Right lobe of liver (tissue), 6 donors: ENCODE measurements at places on chromosomes 13 and 19. TPM values are rescaled to one million over a fixed set of nuclear protein-coding genes. Genes with fewer than 3 reads are reported as not detected.

- no peak for DNase-seq
These were observed 126.8 kb upstream of the CACNA1A start for GRCh38 chr19:13633109-13633508.

DNA sequence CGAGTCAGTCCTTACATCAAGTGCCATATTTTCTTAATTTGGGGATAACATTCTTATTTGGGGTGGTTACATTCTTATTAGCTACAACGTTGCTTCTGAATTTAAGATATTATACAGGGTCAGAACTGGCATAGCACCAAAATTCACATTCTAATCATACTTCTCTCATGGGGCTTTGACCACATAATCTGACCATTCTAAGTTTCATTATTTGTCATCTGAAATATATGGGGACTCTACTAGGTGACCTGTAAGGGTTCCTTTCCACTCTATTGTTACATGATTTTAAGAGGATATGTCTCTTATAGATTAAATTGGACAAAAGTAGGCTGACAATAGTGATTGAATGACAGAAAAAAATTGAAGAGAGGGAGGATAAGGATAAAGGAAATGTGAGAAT lies 536.5 kb downstream of the KCTD12 start:
- no peak for DNase-seq

PCSK4 gene
- total RNA-seq: 8.0 TPM

DNA sequence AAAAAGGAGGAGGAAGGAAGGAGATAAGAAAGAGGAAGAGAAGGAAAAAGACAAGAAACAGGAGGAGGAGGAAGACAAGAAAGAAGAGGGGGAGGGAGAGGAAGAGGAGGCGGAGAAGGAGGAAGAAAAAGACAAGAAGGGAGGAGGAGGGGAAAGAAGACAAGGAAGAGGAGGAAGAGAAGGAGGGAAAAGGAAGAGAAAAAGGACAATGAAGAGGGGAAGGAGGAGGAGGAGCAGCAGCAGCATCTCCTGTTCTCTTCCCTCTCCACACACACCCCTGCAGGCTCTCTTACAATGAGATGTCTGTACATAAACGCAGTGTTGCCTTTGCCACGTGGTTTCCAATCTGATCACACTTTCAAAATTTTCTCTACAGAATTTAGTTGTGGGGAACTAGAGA lies 66.6 kb downstream of the RUBCNL start:
- no peak for DNase-seq

DNA sequence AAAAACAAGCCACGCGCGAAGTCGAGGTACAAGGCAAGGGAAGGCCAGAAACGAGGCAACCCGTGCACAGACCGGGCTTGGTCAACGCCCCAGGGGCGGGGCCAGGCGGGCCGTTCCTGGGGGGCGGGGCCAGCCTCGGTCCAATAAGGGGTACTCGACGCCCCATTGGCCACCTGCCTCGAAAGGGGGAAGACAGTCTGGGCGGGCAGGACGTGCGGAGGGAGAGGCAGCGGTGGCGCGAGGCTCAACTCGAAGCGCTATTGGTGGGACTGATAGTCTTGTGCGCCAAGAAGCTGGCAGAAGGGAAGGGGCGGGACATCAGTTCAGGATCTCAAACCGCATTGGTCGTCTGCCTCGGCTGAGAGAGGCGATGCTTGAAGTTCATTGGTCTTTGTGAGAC lies at the start of gene LYPD4:
LYPD4 (minus strand) TSS at position 83 of the 400 bp plus-strand sequence. CDS start 5,398 bp downstream, outside the sequence.
- DNase-seq: no peak

DNA sequence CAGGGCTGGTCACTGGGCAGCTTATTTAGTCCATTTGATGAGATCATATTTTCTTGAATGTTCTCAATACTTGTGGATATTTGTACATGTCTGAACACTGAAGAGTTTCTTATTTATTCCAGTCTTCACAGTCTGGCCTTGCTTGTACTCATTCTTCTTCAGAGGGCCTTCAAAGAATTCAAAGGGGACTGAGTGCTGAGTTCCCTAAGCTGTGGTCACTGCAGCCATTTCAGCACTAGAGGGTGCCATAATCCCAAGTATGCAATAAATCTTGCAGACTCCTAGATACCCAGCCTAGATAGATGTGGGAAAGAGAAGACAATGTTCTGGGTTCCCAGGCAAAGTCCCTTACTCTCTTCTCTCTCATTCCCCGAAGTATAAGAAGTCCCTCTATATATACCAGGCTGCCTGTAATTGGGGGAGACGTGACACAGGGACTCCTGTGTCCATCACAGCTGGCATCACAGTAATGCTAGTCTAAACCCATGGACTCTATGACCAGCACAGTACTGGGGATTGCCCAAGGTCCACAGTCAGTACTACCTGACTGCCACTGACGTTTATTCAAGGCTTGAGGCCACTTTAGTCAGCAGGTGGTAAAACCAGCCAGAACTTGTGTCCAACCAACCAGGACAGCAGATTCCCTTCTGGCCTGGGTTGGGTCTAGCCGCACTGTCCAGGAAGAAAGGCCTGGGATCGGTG lies 8.9 kb upstream of the VN1R1 start:
- no peak for DNase-seq

SYNE4 gene
- 3.9 TPM for total RNA-seq

DNA sequence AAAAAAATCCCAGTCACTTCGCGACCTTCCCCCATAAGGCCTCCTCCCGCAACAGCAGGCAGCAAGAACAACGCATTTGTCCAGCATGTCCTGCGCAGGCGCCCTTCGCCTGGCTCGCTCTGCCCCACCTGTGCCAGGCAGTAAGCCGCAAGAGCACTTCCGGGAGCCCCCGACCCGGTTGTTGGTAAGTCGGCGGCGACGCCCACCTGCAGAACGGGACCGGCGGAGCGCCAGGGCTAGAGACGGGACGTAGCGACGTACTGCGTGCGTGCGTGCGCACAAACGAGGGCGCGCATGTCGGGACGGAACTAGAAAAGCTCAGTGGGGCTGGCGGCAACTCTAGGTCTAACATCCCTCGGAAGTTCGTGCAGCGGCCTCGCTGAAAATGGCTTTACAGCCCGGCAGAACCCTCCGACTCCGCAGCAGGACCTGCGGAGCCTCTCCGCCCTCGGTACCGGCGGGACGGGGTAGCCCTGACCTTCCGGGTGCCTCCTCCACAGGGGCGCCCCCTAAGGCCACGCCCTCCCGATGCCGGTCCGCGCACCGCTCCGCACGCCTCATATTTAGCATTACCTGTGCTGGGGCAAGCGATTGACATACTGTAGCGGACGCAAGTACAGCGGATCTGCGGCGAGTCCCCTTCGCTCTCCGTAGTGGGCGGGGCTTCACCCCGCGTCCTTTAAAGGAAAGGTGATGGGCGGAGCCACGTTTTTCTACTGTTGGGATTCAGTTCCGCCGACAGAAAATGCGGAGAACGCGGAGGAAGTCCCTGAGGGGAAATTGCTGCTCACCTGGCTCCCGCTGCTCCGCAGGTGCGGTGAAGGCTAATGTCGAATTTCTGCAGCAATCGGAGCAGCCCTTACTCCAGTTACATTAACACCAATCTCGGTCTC lies at the start of gene MTIF3:
MTIF3 (minus strand) TSS at position 629 of the 893 bp plus-strand sequence. CDS start 10,116 bp downstream, outside the sequence.
- DNase-seq: peak; percentile 95

- DNase-seq: no peak
These were observed 784 bp downstream of the BCL3 start for GRCh38 chr19:44749292-44749691.

- no peak for DNase-seq
These were observed 149.2 kb downstream of the GGACT start for GRCh38 chr13:100439247-100439970.

DNA sequence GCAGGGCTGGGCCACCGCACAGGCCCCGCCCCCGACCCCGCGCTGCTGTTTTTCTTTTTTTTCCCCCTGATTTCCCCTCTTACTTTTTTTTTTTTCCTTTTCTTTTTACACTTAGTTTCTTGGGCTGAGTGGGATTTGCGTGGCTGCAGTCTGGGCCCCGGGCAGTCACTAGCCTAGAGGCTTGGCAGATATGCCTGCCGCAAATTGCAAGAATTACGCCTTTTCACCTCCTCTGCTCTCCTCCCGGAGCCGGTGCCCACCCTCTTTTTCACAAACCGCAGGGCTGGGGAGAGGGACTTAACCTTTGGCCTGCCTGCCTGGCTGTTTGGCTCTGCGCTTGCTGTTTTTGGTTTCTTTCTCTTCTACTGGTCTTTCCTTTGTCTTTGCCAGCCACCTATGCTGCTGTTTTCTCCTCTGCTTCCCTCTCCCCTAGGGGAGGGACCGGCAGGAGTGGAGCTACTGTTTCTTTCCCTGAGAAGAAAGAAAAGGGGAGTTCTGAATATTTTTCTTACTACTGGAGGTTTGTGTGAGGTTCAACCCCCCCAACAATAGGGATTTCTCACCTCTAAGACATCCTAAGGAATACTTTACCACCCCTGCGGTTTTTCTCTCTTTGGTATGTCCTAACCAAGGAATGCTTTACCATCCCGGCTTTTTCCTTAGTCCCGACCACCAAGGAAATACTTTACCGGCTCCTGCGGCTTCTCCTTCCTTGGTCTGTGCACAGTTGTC lies 11.0 kb downstream of the ZNF552 start:
- DNase-seq: no peak

ZNF345 gene
- total RNA-seq: 2.0 TPM

MBD3L1 gene
- not detected for total RNA-seq

DNA sequence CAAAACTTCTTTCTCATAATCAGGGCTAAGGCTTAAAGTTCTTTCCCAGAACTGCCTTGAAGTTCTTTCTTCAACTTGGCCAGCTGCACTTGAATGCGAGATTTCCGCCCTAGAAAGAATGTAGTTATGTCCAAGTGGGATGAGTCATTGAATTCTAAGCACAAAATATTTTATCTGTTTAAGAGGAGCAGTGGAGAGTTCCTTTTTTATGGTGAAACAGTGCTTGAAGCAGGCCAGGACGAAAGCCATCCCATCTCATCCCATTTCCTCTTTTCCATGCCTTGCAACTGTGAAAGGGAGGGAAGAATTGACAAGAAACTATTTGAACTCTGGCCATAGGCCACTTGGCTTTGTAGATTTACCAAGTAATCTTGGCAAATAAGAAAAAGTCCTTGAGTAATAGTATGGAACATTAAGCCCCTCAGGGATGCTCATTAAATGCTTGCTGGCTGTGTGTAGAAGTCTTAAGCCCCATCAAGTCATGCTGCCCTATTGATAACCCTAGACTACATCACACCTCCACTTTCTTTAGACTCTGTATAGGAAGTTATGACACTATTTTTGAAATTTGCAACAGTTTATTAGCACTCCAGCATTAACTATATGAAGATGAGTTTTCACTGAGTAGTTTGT lies 174.5 kb downstream of the KCTD12 start:
- no peak for DNase-seq

LRP3 gene
- 37.6 TPM for total RNA-seq

DNA sequence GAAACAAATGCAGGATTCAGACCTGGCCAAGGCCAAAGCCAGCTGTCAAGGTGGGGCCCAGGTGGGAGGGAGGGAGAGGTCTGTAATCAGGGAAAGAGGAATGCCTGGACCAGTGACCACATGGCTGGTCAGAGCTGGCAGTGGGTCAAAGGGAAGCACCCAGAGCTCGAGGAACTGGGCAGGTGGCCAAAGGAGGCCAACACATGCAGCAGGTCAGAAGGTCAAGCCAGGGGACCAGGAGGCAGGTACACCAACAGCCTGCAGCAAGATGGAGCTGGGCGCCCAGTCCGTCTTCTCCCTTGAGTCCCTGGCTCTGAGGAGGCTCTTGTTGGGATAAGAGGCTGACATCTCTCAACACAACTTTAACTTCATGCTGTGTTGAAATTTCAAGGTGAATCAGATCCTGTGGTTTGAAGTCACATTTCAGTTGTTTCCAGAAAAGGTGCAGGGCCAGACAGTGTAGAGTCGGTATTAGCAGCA lies 17.1 kb downstream of the GPATCH1 start:
- DNase-seq: peak; percentile 80

GRCh38 chr19:36032251-36033104 lies at the start of gene CLIP3:
Gene CLIP3 (minus strand): TSS chr19:36032873. CDS start chr19:36032357, 516 bp downstream.
- no peak for DNase-seq

IZUMO4 gene
- not detected for total RNA-seq

DNA sequence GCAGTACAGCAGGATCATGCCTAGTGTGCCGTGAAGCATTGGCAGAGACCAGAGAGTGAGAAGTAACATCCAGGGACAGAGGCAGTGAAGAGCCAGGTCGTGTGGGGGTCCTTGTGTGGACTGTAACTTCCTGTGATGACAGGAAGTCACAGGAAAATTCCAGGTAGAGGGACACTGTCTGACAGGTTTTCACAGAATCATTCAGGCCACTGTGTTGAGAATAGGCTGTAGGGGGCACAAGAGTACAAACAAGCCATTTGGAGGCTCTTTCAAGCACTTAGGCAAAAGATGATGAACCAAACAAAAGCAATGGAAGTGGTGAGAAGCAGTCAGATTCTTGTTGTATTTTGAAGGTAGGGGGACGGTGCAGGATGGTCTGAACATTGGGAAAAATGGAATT lies 46.4 kb downstream of the N4BP2L1 start:
- no peak for DNase-seq

SYNGR4 gene
- not detected for total RNA-seq

- DNase-seq: no peak
These were observed 992 bp upstream of the ADGRE1 start for GRCh38 chr19:6886277-6886897.

- no peak for DNase-seq
These were observed 592 bp upstream of the TRIP10 start for GRCh38 chr19:6738787-6739389.

DNA sequence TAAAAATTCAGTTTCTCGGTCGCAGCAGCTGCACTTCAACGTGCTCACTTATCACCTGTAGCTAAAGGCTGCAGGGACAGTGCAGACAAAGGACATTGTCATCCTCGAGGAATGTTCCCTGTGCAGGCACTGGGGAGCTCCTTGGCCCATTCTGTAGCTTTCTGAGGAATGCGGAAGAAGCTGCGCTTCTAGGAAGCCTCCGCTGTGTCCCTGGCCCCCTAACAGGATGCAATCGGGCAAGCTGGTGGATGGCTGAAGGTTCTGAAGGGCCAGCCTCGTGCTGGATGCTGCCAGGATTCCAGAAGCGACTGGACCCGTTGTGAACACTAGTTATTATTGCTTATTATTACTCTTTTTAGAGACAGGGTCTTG lies 8.1 kb downstream of the ANO8 start:
- DNase-seq: no peak

DNA sequence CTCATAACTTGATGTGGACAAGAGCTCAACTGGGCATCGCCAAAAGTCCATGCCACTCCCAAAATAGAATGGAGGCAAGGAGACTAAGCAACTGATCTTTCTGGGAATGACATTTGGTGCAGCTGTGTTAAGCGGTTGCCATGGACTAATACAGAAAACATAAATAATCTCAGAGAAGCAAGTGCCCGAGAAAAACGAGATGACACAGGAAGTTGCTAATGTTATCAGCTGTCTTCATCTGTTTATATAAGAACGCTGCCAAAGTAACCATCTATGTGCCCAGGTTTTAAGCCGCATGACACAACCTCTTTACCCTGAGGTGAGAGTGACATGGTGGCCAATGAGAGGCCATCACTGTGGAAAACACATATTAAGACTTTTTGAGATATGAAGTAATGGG lies 54.9 kb upstream of the SACS start:
- no peak for DNase-seq
